ENCODE measurements at places on chromosomes 12 and 14. TPM values are rescaled to one million over a fixed set of nuclear protein-coding genes. Genes with fewer than 3 reads are reported as not detected.

GRCh38 chr14:79476552-79476951, 734.8 kb downstream of the DIO2 start:
- no peak for DNase-seq

Gene APAF1
- 5.2 TPM for polyA plus RNA-seq

Gene SLC8B1
- polyA plus RNA-seq = 19.7 TPM

Gene ALG10
- polyA plus RNA-seq = 2.5 TPM

GRCh38 chr12:124395284-124395752, 100.4 kb downstream of the RFLNA start:
- peak; percentile 53 for DNase-seq

- peak; percentile 36 for DNase-seq
Observed at GRCh38 chr14:99944241-99944651, 121.0 kb upstream of the EVL start.

- DNase-seq = no peak
Observed at GRCh38 chr14:89241934-89242651, 174.9 kb downstream of the FOXN3 start.

Gene POLE2
- 2.3 TPM for polyA plus RNA-seq

Gene RDH5
- 10.3 TPM for polyA plus RNA-seq

GRCh38 chr14:89163031-89163636, 253.9 kb downstream of the FOXN3 start:
- DNase-seq = no peak

DNA sequence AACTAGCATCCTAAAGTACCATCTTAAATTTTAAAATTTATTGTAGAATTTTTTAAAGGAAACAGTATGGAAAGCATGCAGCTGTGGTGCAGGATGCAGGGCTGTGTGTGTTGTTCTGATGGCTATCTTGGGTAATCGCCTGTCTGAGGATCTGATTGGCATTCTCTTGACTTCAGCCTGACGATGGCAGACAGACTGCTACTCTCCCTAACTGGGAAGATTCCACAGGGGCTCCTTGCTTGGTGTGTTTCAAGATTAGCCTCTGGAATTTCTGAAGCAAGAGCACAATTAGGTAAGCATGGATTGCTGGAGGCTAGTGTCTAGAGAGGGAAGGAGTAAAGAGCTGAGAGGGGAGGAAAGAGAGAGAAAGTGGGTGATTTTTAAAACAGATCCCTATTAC, 696.8 kb upstream of the LRFN5 start:
- DNase-seq = no peak

Gene RERGL
- polyA plus RNA-seq = 1.1 TPM

- no peak for DNase-seq
Observed at GRCh38 chr14:68401317-68401716, 391.6 kb downstream of the ZFP36L1 start.

DNA sequence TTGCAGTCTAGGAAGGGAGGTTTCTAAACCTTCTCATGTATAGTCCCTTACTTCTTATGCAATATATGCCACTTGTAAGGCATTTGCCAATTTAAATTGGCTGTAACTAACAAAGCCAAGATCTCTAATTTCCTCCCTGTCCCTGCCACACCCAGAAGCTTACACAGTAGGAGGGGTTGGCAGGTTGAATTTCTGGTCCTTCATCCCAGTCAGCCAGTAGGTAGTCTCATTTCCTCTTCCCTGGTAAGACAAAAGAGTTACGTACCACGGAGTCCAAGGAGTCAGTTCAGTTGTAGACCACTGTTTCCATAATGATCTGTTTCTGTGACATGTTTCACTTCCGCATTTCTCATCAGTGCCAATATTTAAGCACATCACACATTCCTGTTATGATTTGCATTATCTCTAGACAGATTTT, 47.0 kb upstream of the PLBD1 start:
- no peak for DNase-seq

DNA sequence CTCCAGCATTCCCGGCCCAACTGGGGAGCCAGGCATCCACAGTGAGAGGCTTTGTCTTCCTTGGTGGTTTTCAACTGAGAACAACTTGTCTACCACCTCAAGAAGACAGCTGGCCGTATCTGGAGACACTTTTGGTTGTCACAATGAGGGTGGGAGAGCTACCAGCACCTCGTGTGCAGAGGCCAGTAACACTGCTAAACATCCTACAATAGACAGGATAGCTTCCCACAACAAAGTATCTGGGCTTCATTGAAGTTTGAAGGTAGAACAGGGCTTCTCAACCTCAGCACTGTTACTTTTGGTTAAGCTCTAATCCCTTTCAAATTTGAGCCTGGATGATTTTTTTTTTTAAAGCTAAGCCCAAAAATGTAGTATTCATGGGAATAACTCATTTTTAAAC, 10.9 kb downstream of the SLC7A8 start:
- no peak for DNase-seq

Gene SLC41A2
- polyA plus RNA-seq = 23.2 TPM

DNA sequence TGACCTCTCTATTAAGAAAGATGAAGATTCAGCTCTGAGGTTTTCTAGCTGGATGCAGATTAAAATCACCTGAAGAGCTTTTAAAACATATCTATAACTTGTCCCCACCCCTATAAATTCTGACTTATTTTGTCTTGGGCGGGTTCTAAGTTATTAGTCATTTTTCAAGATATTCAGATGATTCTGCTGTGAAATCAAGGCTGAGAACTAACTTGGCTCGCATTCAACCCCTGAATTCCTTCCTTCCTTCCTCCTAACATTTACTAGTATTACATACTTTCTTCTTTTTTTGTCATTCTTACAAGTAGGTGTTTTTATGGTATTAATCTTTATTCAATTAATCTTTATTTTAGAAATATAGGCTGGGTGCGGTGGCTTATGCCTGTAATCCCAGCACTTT, 55.4 kb downstream of the SSPN start:
- no peak for DNase-seq

- no peak for DNase-seq
Observed at GRCh38 chr12:72010356-72010755, 71.7 kb downstream of the TPH2 start.

DNA sequence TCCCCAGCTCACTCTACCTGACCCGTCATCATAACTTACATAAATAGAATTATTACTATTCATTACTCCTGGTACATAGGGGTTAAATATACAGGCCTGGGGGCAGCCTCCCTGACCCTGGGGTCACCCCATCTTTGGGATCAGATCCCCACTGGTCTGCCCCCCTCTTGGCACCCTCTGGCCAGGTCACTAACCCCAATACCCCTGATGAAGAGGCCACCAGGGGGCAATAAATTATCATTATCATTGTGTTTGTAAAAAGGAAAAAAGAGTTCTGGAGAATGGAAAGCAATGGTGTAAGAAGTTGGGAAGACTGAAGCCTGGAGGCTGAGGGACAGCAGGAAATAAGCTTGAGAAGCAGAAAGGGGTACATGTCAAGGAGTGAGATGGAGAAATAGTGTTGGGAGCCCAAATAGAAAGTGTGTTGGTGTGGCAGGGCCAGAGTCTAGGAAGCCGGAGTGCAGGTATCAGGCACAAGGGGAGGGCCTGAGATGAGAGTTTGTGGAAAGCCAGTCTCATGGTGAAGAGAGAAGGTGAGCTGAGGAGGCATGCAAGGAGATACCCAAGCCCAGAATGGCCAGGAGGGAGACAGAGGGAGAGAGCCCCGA, 6.1 kb upstream of the AAAS start:
- DNase-seq = no peak

- peak; percentile 72 for DNase-seq
Observed at GRCh38 chr14:99524804-99525698, 43.8 kb downstream of the CCNK start.

- DNase-seq = no peak
Observed at GRCh38 chr12:77891518-77892147, 60.9 kb downstream of the NAV3 start.

- DNase-seq = peak; percentile 28
Observed at GRCh38 chr12:509500-509899, 49.8 kb downstream of the B4GALNT3 start.

- no peak for DNase-seq
Observed at GRCh38 chr14:69490219-69490918, 5.8 kb downstream of the PLEKHD1 start.

GRCh38 chr12:4572680-4573079, 10.7 kb downstream of the DYRK4 start:
- peak; percentile 34 for DNase-seq

- DNase-seq = peak; percentile 46
Observed at GRCh38 chr12:124754949-124755800, 108.5 kb downstream of the SCARB1 start.

- DNase-seq = no peak
Observed at GRCh38 chr14:36423430-36423829, 96.6 kb downstream of the NKX2-1 start.

DNA sequence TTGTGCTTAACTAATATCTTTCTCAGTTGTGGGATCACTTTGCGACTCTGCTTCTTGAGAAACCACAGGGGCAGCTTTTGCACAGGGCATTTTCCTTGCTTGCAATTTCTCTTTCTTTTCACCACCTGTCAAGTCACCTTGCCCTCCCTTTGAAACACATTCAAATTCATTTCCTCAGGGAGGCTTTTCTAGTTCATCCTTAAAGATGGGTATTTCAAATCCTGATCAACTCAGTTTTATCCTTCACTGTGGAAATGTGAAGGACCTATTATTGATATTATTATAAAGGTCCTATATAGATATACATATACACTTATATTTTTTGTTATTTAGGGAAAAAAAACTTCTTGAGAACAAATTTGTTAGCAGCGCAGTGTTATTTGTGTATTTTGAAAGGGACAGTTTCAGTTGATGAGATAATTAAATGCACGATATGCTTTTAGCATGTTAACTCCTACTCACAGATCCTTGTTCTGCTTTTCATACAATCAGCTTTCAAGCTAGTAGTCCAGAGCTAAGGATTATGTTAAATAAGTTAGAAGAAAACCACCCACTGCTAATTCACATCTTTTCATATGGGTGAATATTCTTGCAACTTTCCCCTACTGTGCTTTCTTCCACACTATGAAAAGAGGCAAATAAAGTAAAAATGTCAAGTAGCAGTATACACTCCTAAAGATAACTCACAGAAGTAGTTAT, 501.4 kb upstream of the RGS6 start:
- no peak for DNase-seq

- no peak for DNase-seq
Observed at GRCh38 chr12:2651068-2651965, 143.5 kb upstream of the FKBP4 start.

Gene DBX2
- not detected for polyA plus RNA-seq

DNA sequence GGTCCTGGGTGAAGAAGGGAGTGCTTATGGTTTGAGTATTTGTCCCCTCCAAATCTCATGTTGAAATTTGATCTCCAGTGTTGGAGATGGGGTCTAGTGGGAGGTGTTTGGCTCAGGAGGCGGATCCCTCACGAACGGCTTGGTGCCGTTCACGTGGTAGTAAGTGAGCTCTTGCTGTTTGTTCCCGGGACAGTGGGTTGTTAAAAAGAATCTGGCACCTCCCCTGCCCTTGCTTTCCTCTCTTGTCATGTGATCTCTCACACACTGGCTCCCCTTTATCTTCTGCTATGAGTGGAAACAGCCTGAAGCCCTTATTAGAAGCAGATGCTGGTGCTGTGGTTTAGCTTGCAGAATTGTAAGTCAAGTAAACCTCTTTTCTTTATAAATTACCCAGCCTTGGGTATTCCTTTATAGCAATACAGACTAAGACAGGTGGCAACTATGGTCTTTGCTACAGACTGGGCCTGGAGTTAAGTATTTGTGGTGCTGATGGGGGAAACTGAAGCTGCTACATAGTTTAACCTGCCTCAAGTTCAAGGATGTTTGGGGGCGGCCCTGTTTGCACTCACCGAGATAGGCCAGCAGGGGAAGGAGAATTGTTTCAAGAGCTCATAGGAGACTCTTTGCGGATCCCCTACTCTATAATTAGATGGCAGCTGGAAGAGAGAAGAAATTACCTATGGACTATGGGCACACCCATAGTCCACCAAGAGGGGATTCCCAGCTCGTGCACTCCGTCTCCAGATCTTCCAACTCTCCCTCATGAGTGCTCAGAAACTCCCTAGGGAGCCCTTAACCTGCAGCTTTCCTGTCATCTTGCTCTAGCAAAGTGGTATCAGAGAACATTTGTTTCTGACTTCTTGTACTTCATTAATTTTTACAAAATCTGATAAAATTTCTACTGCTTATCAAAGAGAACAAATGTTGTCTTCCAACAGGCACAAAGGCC, 164.6 kb downstream of the SLC15A5 start:
- no peak for DNase-seq

Gene ASCL1
- 0.37 TPM for polyA plus RNA-seq

- no peak for DNase-seq
Observed at GRCh38 chr12:103729499-103729898, 111.5 kb downstream of the NT5DC3 start.

DNA sequence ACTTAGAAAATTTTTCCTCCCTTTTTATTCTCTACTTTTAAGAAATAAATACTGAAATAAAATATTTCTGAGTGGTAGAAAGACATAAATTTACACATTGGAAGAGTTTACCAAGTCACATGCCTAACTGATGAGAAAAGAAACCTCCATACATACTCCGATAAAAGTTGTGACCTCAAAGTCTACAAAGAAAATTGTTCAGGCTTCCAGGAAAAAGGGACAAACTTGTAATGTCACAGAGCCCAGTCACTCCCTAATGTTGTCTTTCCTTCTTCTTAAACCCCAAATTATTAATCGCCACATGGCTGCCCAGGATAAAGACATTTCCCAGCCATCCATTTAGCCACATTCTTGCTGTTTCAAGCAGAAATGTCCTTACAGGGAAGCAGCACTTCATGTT, 455.3 kb downstream of the MDGA2 start:
- DNase-seq = no peak

DNA sequence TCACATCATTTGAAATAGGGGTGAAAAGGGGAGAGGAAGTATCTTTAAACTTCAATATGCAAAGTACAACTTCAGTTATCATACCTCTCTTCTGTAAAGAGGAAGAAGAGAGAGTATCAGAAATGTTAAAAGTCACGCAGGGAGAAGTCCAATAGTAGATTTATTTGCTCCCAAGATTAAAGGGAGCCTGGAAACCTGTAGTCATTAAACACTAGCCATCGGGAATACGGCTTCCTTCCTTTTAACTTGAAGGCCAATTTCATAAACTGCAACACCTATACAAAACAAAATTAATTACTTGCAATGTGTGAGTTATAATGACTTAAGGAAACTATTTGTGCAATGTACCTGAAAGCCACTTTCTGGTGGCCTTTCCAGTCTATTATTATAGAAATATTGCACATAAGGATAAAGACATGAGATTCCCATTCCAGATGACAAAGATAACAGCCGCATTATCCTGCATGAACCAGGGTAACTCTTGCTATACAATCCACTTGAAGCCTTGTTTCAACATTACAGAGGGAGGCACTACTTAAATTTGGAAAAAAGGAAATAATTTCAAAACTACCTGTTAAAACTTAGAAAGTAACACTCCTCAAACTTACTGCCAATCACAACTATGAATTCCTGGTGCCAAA, 4.6 kb downstream of the BTG1 start:
- no peak for DNase-seq

Gene FGD6
- polyA plus RNA-seq = 1.5 TPM

DNA sequence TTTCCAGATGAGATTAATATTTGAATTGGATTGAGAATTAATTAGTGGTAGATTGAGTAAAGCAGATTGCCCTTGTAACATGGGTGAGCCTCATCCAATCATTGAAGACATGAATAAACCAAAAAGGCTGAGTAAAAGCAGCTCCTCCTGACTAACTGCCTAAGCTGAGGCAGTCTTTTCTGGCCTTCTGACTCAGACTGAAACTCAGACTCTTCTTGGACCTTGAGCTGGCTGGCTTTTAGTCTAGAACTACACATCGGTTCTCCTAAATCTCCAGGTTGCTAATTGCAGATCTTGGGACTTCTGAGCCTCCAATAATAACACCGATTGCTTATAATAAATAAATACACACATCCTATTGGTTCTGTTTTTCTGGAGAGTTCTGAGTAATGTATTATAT, 24.0 kb downstream of the FKBP11 start:
- DNase-seq = no peak

Gene TDRD9
- 2.2 TPM for polyA plus RNA-seq

Gene ATXN3
- 11.7 TPM for polyA plus RNA-seq

GRCh38 chr12:75101781-75102180, 107.9 kb downstream of the KCNC2 start:
- DNase-seq = no peak

All from stomach (tissue), 19 donors.